Activated T-cell treated with anti-CD3 and anti-CD28 coated beads, Interleukin-2, amount 50 U/mL, for 48 hours (primary cell): ENCODE measurements at places on chromosomes 11 and 22.

DNA sequence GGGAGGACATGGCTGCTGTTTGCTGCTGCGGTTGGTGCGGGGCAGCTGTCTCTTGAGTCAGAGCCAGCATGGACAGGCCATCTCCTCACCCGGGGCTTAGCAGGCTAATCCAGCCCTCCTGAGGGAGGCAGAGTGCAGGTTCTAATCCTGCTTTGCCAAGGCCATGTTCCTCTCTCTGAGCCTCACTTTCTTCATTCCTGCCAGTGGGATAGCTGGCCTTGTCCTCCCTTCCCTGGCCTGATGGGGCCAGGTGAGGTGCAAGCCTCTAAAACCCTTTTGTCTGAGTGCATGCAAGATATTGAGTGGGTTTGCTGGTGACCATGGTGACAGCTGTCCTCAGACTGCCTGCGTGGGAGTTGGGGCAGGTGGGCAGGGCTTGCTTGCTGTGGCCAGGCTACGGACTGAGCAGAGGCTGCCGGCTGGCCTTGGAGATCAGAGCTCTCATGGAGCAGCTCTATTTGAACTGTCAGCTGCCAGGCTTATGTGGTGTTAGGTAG is 3.6 kb downstream of the USP35 start:
- DNase-seq, result no peak

- no peak for DNase-seq
These were observed 24.1 kb upstream of the FAM181B start for GRCh38 chr11:82757660-82758357.

DNA sequence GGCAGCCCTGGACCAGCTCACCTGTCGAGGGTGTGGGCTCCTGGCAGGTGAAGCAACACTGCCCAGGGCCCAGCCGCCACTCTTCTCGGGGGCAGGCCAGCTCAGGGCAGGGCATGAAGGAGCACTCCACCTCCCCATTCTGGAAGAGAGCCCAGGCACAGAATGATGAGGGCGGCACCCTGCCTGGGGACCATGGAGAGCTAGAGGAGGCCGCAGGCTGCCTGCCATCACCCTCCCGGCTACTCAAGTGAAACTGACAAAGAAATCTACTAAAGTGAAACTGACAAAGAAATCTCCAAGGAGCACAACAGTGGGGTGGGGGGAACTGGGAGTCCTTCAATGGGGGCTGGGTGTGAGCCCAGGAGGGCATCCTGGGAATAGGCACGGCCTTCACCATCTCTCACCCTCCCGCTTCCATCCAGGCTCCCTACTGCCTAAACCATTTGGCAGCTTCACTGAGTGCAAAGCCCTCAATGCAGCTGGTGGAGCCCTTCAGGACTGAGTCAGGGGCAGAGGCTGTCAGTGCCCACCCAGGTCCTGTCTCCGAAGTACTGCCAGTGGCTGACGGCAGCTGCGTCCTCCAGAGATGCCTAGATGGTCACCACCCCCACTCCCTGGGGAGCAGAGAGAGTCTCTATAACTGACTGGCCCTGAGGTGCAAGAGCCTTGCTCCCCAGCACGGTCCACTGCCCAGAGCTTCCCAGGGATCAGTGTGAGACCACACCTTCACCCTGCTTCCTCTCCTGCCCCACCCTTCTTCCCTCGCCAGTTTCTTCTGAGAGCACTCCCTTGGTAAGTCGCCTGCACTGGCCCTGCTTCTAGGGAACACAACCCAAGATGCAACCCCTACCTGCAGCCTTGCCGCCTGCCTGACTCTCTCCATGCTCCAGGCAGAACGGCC is 21.7 kb downstream of the VWCE start:
- no peak for DNase-seq

DNA sequence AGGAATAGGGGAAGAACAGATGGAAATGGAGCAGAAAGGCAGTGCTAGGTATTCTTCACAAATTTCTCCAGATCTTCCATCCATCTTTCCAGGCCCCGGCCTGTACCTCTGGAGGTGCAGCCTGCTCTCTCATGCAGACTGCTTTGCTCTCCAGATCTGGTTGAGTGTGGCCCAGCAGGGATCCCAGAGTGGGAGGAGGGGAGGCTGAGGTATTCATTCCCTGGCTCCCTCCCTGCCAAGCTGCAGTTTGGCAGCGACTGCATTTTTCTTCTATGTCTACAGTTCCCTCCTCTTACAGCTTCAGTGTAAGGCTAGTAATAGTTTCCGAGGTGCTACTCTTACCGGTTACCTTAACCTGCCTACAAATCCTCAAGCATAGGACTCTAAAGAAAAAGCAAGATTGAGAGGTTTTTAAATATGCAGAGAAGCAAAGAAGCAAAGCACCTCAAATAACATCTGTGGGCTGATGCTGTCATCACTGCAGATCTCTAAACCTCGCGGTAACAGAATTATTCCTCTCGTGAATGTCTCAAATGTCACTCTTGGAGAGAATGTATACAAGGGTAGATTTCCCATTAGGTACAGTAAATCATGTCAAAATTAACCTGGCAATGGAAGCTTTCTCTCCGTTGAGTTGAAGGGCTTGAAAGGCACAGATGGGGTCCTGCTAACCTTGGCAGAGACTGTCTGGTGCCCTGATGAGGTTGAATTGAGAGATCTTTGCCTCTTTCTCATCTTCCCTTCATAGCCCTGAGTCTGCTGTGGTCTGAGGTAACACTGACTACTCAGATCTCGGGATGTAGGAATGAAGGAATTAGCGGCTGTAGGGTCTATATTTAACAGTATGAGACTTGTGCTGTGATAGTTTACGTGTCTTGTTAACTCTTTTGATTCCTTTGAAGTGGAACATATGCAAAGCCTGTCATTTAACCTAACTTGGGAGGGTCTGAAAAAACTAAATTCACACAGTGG is 297.9 kb upstream of the C11orf87 start:
- DNase-seq, result no peak

GRCh38 chr11:64339754-64340408 is at the start of gene CCDC88B:
CCDC88B (plus strand) TSS chr11:64340204; CDS start chr11:64340267, 63 bp downstream.
- peak; percentile 88 for DNase-seq

DNA sequence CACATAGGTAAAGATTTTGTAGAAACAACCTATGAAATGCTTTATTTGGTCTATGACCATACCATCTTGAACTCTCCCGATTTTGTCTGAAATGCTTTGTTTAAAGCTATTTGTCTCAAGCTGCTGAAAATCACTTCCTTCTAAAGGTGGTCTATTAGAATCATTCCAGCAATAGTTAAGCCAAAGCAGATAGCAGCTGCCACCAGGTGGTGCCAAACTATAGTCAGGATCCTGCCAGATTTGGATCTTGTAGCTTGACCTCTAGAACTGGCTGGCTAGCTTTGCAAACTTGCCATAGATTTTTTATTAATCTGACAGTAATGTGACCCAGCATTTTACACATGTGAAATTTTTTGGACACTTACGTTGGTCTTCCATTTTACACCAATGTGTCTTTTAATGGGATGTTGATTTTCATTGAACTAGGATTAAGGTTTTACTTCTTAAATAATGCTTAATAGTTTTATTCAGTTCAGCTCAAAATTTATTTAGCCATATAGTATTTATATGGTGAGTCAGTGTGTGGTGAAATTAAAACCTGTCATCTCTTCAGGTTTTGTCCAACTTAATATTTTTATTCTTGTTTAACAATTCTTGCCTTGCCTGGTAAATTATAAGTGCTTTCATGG is 19.7 kb downstream of the CTR9 start:
- no peak for DNase-seq

DNA sequence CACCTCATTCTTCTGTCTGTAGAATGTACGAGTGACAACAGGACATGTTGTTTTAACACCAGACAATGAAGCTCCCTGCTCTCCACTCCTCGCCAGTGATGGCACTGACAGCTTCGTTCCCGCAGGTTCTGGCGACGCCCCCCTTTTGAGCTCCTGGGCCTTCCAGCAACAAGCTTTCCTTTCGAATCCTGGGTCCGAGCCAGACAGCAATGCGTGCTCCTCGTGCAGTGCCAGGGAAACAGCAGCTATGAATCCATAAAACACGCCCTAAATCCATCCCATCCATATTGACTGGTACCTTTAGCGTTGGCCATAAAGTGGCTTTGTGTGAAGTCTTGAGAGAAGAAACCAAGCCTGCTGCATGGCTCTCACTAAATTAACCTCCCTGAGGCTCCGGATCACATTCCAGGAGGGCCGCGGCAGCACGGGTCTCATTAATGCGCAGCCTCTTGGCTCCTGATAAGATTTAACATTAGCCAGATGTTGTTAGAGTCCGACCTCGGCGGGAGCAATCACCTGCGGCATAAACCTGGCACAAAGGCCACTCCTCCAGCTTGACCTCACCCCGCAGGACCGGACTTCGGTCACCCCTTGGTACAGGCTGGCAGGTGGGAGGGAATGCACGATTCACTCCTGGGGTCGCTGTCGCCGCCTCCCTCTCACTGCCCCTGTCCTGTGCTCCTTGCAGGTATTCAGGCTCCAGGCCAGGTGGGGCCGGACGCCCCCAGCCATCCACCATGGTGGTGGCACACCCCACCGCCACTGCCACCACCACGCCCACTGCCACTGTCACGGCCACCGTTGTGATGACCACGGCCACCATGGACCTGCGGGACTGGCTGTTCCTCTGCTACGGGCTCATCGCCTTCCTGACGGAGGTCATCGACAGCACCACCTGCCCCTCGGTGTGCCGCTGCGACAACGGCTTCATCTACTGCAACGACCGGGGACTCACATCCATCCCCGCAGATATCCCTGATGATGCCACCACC is 50.1 kb downstream of the MACROD1 start:
- no peak for DNase-seq
